ENCODE measurements at places on chromosomes 16 and 17.

DNA sequence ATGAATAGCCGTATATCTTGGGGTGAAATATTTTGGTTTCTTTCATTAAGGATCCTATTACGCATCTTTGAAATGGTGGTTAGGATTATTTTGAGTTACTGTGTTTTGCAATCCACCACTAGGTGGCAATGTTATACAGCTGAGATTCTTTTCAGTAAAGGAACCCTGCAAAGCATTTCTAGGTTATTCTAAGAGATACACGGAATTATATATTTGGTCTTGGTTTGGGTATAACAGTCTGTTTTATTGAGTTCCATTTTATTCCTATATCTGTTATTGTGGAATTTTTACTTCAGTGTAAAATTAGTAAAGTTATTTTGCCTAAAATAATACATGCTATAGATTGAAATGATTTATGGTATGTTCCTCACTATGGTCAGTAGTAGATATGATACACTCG is 62.9 kb upstream of the CPHXL start:
- peak; percentile 44 for DNase-seq

DNA sequence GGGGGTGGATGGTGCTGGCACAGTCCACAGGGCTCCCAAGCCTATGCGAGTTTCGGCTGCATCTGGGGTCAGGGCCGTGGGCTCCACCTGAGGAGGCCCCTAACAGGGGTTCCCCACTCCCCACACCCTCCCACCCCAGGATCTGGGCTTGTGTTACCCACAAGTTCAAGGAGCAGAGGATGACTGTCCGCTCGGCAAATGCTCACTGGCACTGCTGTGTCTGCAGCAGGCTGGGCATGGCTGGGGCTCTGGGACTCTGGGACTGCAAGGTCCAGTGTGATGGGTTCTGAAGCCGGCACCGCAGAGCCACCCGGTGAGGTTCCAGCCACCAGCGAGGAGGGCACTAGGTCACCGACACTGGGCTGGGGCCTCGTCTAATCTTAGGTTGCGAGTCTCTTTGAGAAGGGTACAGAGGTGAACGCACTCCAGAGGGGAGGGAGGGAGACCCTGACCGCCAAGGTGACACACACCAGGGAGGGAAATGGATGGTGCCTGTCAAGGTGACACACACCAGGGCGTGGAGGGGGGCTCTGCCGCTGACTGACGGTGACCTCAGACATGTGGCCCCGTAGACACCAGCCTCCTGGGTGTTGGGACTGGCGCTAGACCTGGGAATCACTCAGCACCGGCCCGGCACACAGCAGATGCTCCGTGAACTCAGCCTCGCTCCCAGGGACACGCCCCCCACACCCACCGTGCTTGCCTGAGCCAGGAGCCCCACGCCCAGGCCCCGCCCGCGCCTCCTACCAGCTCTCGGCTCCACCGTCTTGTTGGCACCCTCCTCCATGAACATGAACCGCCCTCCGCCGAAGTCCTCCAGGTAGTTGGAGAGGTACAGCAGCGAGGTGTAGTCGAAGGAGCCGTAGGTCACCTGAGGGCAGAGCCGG is 20.5 kb upstream of the HEXD start:
- no peak for DNase-seq

DNA sequence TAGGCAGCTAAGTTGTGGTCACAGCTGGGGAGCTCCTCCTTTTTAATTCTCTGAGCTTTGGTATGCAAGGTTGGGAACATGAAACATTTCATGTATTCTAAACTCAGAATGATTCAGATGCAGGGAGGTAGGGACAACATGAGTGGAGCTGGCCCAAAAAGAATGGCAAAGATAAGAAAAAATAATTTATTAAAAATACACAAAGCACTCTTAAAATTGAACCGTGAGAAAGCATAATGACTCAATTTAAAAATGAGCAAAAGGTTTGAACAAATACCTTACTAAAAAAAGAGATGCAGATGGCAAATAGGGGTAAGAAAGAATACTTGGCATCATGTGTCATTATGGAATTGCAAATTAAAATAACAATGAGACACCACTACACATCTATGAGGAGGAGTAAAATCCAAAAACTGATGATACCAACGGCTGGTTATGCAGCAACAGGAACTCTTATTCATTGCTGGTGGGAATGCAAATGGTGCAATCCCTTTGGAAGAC is 175.6 kb upstream of the IRX3 start:
- DNase-seq: no peak

DNA sequence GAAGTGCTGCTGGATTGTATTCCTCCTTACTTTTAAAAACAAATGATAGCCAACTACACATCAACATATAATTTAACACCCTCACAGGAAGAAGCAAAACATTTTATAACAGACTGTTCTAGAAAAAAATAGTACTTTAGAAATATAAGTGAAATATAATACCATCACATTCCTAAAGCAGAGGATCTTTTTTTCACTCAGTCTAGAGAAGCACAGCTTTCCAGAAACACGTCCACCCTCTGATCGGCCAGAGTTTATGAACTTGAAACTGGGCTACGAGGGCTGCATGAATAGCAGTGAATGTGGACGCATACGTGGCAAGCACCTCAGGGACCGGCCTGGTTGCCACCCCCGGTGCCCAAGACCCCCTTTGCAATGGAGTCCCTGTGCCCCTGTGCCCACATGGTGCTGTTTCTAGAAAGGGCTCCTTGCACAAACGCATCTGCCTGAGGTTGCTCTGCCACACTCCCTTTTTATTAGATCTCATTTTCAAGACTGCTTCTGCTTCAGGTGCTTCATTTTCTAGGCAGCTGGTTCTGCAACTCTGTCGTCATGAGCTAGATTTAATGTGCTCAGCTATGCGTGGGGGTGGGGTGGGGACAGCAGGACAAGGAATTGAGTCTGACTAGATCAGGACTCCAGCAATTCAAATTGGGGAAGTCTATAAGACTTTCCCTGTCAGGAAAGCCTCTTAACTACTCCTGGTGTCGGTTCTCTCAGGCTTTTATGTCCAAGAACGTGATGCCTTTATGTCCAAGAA is 29.1 kb upstream of the ERN1 start:
- DNase-seq: no peak

DNA sequence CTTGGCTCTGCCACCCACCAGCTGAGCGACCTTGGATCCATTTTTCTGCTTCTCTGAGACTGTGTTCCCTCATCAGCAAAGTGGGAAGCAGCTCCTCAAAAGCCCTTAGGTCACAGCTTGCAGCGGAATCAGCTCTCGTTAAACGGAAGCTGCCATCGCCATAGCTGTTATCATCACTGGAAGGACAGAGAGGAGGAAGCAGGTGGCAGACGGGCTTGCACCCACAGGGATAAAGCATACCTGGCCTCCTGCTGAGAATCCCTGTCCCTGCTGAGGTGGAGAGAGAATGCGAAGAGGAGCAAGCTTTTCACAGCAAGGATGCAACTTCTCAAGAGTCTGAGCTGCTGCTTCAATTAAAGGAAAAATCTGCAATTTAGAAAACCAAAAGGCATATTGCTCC is 106.6 kb downstream of the CLEC16A start:
- no peak for DNase-seq

DNA sequence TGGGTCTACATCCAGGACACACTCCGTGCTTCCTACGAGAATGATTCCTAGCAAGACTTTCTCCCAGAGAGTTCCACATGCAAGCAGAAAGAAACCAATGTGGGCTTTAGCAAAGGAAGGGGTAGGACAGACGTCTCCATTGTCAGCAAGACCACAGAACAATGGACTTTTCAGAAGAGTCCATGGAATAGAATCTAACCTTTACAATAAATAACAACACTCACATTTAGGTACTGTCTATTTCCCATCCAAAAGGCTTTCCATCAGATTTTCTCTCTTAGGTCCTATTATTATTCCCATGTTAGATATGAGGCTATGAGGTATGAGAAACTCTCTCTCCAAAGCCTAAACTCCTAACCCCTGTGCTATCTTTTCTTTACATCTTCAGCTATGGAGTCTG is 360.9 kb downstream of the GRIN2A start:
- no peak for DNase-seq

- DNase-seq: no peak
Observed at GRCh38 chr16:15759070-15759469, 97.8 kb downstream of the MYH11 start.

DNA sequence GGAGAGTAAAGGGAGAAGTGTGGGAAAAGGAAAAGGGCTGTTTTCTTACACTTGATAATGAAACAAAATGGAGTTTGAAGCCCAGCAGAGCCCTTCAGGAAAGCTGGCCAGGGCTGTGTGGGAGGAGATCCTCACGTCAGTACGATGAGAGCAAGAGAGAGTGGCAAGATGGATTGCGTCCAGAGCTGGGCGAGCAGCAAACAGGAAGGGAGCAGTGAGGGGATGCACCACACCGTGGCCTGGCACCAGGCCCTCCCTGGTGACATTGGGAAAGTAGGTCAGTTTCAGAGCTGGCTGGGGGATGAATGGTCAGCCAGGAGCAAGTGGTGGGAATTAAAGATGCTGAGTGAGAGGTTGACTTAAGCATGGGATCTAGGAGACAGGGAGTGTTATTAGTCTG is 273.6 kb downstream of the GRIN2A start:
- DNase-seq: no peak

GRCh38 chr17:21361020-21361809 is 14.9 kb upstream of the KCNJ12 start:
- DNase-seq: no peak

DNA sequence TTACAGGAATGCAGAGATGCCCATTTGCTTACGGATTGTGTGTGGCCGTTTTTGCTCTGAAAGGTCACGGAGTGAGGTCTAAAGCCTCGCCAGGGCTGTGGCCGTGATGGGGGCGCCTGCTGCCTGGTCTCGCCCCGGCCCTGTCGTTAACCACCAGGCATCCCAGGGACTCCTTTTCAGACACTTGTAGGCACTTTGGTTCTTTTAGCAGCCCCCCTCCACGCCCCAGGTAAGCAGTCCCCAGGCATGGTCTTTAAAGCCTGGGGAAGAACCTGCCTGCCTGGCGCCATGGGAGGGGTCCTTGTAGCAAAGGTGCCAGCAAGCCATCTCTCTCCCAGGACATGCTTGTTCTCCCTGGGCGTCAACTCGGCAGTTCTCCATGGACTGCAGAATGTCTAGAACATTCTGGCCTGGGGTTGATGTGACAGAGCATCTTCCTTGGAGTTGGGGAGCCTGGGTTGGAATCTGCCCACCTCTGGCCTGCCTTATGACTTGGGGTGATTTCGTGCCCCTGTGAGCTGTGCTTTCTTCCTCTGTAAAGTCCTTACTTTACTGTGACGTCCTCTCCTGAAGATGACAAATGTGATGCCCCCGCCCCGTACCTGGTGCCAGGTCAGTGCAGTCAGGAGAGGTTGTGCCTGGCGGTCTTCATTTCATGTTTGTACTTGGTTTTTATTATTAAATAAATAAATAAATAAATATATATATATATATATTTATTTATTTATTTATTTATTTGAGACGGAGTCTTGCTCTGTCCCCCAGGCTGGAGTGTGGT is 5.4 kb downstream of the KCTD5 start:
- DNase-seq: no peak

DNA sequence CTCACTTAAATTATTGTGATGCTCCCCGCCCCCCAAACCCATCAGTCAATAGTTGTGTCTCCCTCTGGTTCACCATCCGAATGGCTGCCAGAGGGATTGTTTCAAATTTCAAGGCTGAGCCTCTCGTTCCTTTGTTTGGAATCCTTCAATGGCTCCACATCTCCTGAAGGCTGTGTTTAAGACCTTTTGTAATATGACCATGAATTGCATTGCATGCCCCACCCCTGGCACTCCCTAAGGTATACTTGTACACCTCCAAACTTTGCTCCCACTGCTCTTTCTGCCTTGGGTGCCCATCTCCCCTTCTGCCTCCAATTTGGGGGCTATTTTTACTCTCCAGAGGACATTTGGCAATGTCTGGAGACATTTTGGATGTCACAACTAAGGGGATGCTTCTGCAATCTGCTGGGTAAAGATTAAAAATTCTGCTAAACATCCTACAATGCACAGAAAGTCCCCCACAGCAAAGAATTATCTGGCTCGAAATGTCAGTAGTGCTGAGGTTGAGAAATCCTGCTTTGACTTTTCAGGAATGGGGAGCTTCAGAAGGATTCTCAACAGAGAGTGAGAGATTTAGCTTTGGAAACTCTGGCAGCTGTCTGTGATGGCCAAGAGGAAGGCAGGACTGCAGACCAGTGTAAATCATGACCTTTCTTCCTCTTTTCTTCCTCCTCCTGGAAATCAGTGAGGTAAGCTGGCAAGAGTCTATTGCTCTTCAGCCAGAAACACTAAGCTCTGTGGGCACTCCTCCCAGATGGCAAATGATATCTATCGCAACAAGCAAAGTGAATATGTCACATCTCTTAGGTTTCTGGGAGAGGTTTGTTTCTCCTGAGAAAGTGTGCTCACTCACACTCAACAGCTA is 8.7 kb upstream of the IL4R start:
- no peak for DNase-seq

DNA sequence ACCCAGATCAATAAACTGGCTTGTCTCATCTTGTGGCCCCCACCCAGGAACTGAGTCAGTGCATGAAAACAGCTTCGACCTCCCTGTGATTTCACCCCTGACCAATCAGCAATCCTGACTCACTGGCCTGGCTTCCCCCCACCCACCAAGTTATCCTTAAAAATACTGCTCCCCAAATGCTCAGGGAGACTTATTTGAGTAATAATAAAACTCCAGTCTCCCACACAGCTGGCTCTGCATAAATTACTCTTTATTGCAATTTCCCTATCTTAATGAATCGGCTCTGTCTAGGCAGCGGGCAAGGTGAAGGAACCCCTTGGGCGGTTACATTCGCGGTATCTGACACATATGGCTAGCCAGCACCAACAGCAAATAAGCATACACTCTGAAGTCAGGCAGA is 9.8 kb upstream of the RABEP1 start:
- no peak for DNase-seq

GRCh38 chr17:9707948-9708347 is 62.6 kb downstream of the USP43 start:
- no peak for DNase-seq

- DNase-seq: no peak
Observed at GRCh38 chr16:78113258-78113657, 13.8 kb downstream of the WWOX start.

DNA sequence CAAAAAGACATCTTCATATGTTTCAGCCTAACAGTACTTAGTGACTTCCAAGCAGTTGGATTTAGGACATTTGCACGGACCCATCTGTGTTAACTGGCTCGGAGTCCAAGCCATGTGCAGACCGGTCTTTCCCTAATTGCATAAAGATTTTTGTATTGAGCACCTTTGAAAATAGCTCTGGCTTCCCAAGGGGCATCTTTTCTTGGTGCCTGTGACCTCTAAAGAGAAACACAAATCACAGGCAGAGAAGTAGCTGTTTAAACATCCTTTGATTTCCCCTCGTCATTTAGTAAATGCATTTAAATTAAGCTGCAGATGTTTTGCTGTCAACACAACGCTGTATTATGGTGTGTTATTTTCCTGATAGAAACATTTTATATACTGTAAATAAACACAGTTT is 288.2 kb upstream of the SALL1 start:
- DNase-seq: no peak
